Stimulated activated CD4-positive, alpha-beta T cell treated with anti-CD3 and anti-CD28 coated beads, TNF-alpha, amount 100 ng/mL, for 1 hour (primary cell): ENCODE measurements at places on chromosomes 12 and 14.
A peak's percentile ranks its signal among the peaks of the same experiment; 100 is the strongest.

DNA sequence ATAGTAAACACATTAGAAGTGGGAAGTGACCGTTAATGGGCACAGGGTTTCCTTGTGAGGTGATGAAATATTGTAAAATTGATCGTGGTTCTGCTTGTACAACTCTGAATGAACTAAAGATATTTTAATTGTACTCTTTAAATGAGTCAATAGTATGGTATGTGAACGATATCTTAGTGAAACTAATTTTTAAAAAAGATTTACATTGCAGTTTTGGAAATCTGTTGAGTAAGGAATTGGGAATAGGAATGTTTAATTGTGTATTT lies 1.7 kb downstream of the ZNF410 start:
- no peak for DNase-seq

- DNase-seq: no peak
These were observed 294.6 kb downstream of the NUAK1 start for GRCh38 chr12:105843986-105844760.

DNA sequence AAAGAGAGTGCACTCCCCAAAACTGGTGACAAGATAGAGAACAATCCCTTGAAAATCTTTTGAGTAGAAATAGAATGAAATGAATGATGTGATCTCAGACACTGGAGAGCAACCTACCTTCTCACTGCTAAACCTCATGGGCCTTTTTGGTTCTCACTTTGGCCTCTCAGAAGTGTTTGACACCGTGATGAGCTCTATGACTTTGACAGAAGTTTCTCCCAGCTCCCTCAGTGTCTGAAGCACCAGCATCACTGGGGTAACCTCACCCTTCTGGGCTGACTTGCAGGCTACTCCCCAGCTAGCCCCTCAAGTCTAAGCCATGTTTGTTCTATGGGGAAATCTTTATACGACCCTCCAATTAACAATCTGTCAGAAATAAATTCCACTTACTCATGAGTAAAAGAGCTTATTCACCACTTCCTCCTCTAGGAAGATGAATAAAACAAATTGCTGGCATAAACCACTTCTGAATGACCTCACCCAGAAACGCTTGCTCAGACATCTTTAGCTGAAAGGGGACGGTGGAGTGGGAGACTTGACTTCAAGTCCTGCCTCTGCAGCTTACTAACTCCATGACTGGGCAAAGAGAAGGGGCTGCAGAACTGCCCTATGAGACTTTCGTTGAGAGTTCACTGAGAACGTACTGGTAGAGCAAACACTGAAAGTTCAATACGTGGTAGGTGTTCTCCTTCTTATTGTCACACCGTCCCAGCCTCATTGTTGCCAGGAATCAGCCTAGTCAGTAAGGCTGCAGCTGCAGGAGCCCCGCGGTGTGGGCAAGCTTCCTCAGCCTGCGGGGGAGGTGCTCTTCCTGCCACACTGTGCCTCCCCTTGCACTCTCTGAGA lies 46.5 kb downstream of the ST8SIA1 start:
- no peak for DNase-seq

- DNase-seq: no peak
These were observed 178.6 kb downstream of the EFCAB11 start for GRCh38 chr14:89775946-89776345.

- DNase-seq: no peak
These were observed 72.8 kb downstream of the PAPOLA start for GRCh38 chr14:96574633-96575632.

- no peak for DNase-seq
These were observed 365.1 kb downstream of the DPF3 start for GRCh38 chr14:72528863-72529175.

GRCh38 chr12:52050758-52051541 lies at the start of gene NR4A1:
TSS of gene NR4A1 (plus strand) at chr12:52051442. CDS start at chr12:52054329, 2,887 bp downstream.
- DNase-seq: peak; percentile 96

DNA sequence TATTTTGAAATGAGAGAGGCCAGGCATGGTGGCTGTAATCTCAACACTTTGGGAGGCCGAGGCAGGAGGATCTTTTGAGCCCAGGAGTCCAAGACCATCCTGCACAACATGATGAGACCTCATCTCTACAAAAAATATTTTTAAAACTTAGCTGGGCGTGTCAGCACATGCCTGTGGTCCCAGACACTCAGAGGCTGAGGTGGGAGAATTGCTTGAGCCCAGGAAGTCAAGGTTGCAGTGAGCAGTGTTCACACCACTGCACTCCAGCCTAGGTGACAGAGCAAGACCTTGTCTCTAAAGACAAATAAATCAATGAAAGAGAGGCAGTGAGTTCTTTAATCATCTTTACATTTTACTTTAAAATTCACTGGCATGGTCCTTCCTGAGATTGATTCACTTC lies 124.5 kb downstream of the DUSP6 start:
- DNase-seq: no peak
